CD4-positive, alpha-beta T cell (primary cell): ENCODE measurements at places on chromosomes 5 and 9. TPM values are rescaled to one million over a fixed set of nuclear protein-coding genes. Genes with fewer than 3 reads are reported as not detected.

DNA sequence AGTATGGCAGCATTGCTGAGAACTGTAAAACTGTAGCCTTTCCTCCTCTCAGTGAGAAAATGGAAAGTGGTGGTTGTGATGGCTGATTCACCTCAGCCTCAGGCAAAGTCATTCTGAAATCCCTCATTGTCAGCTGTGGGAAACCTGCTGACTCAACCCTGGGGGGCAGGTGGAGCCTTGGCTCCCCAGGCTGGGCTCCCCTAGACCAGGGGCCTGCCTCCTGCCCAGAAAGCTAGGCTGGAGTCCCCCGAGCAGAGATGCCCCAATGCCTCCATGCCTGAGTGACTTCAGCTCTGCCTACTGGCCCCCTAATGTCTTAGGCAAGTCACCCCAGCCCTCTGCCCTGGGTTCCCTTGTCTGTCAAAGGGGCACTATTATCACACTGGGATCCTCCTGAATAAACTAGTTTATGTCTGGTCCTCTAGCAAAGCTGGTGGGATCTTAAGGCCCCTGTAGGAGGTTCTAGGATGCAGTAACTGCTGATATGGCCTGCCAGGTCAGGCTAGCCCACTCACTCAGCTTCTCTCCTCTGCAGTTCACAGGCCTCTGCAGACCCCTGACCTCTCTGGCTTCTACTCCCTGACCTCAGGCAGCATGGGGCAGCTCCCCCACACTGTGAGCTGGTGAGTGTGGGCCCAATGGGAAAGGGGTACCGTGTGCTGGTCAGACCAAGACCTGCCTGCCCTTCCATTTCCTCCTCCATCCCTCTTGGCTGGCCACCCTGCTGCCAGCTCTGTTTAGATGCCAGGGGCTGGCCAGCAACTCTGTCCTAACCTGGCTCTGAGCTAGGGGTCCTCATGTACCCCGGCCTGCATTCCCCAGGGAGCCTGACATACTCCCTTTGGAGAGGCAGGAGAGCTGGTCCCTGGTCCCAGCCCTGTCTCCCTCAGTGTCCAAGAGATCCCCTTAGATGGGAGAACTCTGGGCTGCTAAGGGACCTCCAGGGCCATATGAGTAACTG, 24.2 kb downstream of the TCF7 start:
- DNase-seq, result peak; percentile 48
- peaks cover 87% of the 10 kb centered on the region for H3K4me1 ChIP-seq
- peak overlapping the region; percentile 57 for H3K27ac ChIP-seq
- no peak overlapping the region for H3K4me3 ChIP-seq

- no peaks in the 10 kb centered on the region for H3K36me3 ChIP-seq
- H3K4me3 ChIP-seq, result no peak overlapping the region
- H3K27ac ChIP-seq, result no peak overlapping the region
- no peak for DNase-seq
- no peaks in the 10 kb centered on the region for H3K27me3 ChIP-seq
These were observed 68.1 kb downstream of the GDNF start for GRCh38 chr5:37771731-37772130.

The SLC4A9 gene
- not detected for total RNA-seq

- no peaks in the 10 kb centered on the region for H3K36me3 ChIP-seq
- H3K27ac ChIP-seq, result no peak overlapping the region
- H3K27me3 ChIP-seq, result no peaks in the 10 kb centered on the region
- no peak overlapping the region for H3K4me3 ChIP-seq
These were observed 67.8 kb downstream of the EFNA5 start for GRCh38 chr5:107602896-107603295.

The CRB2 gene
- total RNA-seq, result not detected

- no peaks in the 10 kb centered on the region for H3K4me1 ChIP-seq
- no peak overlapping the region for H3K27ac ChIP-seq
- no peak for DNase-seq
- no peak overlapping the region for H3K4me3 ChIP-seq
- peaks cover 27% of the 10 kb centered on the region for H3K27me3 ChIP-seq
These were observed 3.2 kb downstream of the PAPPA start for GRCh38 chr9:116156621-116157314.

The PDE6A gene
- total RNA-seq, result not detected
